Activated CD8-positive, alpha-beta memory T cell treated with anti-CD3 and anti-CD28 coated beads for 24 hours (primary cell): ENCODE measurements at places on chromosomes 7 and 10.

- peak; percentile 35 for DNase-seq
Measured at GRCh38 chr7:159032322-159032721, 112.3 kb downstream of the VIPR2 start.

DNA sequence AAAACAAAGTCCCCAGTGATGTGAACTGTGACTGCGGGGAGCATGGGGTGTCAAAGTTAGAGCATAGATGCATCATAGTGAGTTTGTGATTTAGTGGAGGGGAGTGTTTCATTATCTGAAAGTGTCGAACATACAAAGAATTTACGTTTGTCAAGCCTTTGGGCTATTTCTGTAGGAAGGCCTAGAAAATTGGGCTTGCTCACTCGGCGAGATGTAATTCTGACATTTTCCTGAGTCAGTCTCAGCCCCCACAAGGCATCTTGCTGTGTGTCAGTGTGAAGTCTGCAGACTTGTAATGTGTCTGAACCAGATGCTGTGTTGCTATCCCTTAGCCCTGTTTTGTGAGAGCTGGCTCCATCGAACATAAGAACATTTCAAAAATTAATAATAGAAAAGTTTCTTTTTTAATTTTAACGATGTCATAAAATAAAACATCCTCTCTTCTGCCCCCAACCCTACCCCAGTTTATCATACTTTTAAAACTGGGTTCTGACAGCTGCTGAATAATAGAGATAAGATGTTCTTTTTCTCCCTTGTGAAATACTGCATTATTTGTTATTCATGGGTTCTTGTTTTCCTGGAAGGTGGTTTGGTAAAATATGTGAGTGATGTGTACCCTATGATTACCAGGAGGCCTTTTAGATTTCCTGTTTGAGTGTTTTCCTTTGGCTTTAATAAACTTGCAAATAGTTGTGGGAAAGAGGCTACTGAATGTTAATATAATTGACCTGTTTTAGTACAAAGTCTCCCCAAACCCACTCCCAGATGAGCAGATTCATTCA, 207.4 kb downstream of the GPR158 start:
- DNase-seq, result no peak

DNA sequence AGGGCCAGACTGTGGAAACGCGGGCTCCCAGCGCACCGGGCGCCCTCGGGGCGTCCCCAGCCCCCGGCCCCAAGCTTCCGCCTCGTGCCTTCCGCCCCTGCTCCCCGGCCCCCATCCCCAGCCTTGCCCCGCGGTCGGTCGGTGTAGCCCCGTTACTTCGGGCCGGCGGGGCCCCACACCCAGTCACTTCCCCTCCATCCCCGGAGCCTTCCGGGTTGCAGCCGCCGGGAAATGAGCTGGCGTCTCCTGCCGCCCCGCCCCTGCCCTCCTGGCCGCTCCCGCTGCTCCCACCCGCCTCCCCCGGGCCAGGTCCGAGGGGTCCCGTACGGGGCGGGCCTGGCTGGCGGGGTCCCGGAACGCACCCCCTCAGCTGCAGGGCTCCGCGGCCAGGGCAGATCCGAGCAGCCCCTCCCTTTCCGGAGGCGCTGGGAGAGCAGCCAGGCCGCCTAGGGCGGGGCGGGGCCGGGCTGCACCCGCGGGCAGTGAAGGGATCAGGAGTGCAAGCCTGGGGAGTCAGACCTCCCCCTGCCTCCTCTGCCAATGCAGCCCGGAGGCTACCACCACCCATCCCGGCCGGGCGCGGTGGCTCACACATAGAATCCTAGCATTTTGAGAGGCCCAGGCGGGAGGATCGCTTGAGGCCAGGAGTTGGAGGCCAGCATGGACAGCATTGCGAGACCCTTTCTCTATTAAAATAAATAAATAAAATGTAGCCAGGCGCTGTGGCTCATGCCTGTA, 709 bp downstream of the ARPC1B start:
- peak; percentile 88 for DNase-seq

- DNase-seq, result no peak
Measured at GRCh38 chr10:62650411-62650810, 154.1 kb upstream of the ADO start.

- DNase-seq, result no peak
Measured at GRCh38 chr7:21011153-21011552, 224.5 kb upstream of the SP8 start.

DNA sequence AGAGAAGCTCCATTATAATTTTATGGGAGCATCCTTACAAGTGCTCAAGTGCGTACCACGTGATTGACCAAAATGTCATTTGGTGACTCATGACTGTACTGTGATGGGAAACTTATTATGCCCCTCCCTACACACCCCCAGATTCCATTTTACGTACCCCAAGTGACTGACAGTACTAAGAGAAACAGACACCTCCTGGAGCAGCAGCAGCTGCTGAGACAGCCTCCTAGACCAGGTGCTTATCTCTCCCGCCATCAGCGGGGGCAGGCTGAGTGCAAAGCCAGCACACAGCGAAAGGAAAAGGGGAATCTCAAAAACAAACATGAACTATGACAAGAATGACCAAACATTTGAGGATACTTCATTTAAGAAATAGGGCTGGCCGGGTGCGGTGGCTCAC, 4.2 kb upstream of the ADAM12 start:
- DNase-seq, result no peak

DNA sequence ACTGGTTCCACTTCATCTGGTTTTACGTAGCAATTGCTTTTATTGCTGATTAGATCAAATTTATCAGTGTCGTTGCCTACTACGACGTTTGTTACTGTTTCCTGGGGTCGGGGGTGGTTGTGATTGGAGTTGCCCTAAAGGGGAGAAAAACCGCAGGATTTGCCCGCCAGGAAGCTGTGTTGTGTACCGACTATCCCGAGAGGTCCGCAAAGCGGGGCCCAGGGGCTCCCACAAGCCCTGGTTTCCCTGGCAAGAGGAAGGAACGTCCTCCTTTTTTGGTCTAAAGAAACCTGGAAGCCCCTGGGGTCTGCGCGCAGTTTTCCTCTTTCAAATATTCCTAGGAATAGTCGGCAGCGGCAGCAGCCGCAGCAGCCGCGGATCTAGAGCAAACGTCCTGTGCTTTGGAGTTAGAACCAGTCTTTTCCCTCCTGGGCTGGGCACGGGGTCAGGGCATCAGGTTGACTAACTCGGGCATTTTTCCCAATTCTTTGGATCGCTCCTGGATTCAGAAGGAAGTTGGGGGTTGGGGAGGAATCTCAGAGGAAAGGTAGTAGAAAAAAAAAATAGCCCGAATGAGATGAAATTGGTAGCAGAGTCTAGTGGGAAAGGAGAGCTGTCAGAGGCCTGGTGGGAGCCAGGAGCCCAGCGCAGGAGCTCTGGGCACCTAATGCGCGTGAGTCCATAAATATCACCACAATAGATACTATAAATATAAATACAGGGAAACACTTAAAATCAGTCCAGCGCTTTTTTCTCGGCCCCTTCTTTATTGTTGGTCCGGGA, 4.6 kb downstream of the VAX1 start:
- no peak for DNase-seq

GRCh38 chr7:14999331-14999730, 96.8 kb upstream of the DGKB start:
- no peak for DNase-seq

- no peak for DNase-seq
Measured at GRCh38 chr10:4147245-4147644, 362.2 kb upstream of the KLF6 start.

DNA sequence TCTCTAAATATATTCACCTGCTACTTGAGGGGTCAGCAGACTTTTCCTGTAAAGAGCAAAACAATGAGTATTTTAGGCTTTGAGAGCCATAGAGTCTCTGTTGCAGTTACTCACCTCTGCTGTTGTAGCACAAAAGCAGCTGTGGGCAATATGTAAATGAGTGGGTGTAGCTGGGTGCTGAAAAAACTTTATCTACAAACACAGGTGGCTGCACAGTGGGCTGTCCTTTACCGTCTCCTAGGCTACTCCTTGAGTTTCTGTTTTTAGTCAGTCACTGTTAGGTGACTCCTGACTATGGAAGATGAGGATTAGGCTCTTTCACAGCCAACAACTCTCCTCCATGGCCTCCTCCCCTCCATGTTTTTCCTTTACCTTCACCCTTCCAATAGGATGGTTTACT, 286.1 kb upstream of the C7orf33 start:
- no peak for DNase-seq

GRCh38 chr7:4725014-4725849, 43.1 kb downstream of the FOXK1 start:
- peak; percentile 80 for DNase-seq

DNA sequence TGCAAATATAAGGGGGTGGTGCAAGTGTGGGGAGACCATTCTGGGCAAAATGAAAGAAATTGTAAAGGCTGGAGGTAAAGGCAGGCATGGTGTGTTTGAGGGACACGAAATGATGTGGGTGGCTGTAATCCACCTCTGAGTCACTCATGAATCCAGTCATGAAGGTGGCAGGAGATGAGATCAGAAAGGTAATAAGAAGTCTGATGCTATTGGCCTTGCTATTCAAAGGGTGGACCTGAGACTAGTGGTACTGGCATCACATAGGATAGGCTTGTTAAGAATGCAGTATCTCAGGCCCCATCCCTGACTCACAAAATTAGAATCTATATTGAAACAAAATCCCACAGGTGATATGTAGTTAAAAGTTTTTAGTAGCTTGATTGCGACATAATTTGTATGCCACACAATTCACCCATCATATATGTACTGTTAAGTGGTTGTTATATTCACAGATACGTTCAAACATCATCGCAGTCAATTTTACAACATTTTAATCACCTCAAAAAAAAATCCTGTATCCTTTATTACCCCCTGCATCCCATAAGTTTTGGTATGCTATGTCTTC, 85.6 kb downstream of the ST8SIA6 start:
- no peak for DNase-seq

DNA sequence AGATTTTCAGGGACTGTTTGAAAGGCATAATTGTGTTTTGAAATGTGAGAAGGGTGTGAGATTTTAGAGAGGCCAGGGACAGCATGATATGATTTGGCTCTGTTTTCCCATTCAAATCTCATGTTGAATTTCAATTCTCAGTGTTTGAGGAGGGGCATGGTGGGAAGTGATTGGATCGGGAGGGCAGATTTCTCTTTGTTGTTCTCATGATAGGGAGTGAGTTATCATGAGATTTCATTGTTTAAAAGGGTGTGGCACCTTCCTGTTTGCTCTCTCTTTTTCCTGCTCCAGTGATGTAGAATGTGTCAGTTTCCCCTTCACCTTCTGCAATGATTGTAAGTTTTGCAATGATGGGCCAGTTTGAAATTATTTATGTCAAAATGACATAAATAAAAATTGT, 113.0 kb upstream of the PCDH15 start:
- no peak for DNase-seq

DNA sequence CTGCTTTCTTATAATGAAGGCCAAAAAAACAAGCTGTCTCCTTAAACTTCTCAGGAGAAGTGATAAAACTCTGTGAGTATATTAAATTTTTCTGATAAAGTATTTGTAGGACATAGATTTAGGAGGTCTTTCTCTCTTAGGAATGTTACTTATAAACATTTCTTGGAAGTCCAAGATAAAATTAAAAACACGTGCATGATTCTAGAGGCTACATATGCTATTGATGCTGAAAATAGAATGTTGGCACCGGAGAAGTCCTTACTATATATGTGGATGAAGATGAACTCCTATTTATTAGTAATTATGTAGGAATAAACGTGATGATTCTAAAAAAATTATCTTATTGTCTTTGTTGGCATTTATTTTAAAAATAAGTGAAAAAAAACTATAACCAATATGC, 241.3 kb upstream of the LRRTM3 start:
- DNase-seq, result no peak

DNA sequence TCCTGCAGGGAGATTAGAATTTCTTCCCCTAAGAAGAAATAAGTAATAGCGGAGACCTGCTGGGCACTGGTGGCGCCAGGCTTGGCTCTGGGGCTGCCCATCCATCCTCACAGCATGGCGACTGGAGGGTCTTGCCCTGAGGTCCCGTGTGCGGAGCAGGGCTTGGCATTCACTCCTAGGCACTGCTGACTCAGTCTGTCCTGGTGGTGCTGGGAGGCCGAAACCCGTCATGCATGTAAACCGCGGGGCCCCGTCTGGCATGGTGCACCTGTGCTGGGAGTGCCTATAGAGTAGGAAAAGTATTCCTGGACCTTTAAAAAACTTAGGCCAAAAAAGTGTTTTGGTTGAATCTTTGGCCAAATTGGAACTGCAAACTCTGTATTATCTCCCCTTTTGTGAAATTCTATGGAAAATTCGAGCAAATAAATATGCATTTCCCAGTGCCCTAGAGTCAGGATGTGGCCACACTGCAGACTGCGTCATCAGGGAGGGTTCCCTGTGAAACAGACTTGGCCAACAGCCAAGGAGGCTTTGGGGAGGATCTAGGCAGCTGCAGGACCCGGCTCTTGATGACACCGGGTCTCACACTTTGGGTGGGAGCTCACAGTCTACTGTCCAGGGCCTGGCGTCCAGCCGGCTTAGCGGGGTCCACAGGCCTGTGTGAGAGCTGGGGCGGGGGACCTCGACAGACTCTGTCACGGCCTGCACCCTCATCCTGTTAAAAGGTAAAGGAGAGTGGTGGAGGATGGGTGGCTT, 122.3 kb downstream of the VIPR2 start:
- DNase-seq, result no peak

- no peak for DNase-seq
Measured at GRCh38 chr10:60377042-60377352, 12.7 kb downstream of the ANK3 start.

DNA sequence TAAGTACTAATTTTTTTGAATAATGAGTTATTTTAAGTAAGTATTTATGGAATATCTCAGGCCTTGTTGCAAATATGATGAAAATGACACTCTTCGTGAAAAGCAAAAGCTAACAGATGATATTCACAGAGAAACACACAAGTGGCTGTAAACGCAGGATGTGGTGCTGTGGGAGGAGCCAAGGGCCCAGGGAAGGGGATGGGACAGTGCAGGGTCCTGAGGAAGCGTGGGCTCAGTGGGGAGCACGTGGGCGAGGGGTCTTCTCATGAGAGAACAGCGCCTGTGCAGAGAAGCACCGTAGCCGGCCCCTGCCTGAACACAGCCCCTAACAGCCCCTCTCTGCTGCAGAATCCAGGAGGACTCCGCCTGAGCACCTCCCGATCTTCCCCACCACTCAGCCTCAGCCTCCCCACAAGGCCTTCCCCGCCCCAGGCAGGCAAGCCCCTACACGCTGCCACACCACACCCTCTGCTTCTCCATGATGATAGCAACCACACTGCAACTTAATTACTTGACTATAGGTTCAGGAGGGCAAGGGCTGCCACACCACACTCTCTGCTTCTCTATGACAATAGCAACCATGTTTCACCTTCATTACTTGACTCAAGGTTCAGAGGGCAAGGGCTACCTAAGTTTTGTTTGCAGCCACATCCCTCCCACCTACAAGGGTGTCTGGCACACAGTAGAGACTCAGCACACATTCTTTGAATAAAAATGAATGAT, 152.6 kb upstream of the RNF32 start:
- no peak for DNase-seq
